ENCODE measurements at places on chromosomes 3 and 15.
A peak's percentile ranks its signal among the peaks of the same experiment; 100 is the strongest.

- H3K4me1 ChIP-seq, result no peaks in the 10 kb centered on the region
- H3K27ac ChIP-seq, result no peak overlapping the region
- H3K27me3 ChIP-seq, result no peaks in the 10 kb centered on the region
- no peak for ATAC-seq
- H3K36me3 ChIP-seq, result no peaks in the 10 kb centered on the region
- no peak overlapping the region for H3K4me3 ChIP-seq
Measured at GRCh38 chr3:89320186-89320585, 212.8 kb downstream of the EPHA3 start.

GRCh38 chr3:187165144-187165543 lies 25.8 kb upstream of the RPL39L start:
- ATAC-seq, result peak; percentile 50
- peaks cover 10% of the 10 kb centered on the region for H3K27me3 ChIP-seq
- no peak overlapping the region for H3K27ac ChIP-seq
- H3K4me3 ChIP-seq, result no peak overlapping the region
- peaks cover 3% of the 10 kb centered on the region for H3K4me1 ChIP-seq
- no peaks in the 10 kb centered on the region for H3K36me3 ChIP-seq

- no peaks in the 10 kb centered on the region for H3K36me3 ChIP-seq
- no peaks in the 10 kb centered on the region for H3K27me3 ChIP-seq
- H3K4me1 ChIP-seq, result no peaks in the 10 kb centered on the region
- ATAC-seq, result no peak
- H3K27ac ChIP-seq, result no peak overlapping the region
- no peak overlapping the region for H3K4me3 ChIP-seq
Measured at GRCh38 chr3:154933581-154933980, 146.5 kb upstream of the MME start.

GRCh38 chr3:127630811-127631714 lies 2.1 kb downstream of the PODXL2 start:
- peaks cover 20% of the 10 kb centered on the region for H3K27me3 ChIP-seq
- no peak overlapping the region for H3K4me3 ChIP-seq
- ATAC-seq, result no peak
- H3K27ac ChIP-seq, result no peak overlapping the region
- H3K4me1 ChIP-seq, result peaks cover 11% of the 10 kb centered on the region

GRCh38 chr3:143538577-143538981 lies 309.7 kb downstream of the SLC9A9 start:
- H3K27me3 ChIP-seq, result no peaks in the 10 kb centered on the region
- peaks cover 11% of the 10 kb centered on the region for H3K4me1 ChIP-seq
- no peak for ATAC-seq

DNA sequence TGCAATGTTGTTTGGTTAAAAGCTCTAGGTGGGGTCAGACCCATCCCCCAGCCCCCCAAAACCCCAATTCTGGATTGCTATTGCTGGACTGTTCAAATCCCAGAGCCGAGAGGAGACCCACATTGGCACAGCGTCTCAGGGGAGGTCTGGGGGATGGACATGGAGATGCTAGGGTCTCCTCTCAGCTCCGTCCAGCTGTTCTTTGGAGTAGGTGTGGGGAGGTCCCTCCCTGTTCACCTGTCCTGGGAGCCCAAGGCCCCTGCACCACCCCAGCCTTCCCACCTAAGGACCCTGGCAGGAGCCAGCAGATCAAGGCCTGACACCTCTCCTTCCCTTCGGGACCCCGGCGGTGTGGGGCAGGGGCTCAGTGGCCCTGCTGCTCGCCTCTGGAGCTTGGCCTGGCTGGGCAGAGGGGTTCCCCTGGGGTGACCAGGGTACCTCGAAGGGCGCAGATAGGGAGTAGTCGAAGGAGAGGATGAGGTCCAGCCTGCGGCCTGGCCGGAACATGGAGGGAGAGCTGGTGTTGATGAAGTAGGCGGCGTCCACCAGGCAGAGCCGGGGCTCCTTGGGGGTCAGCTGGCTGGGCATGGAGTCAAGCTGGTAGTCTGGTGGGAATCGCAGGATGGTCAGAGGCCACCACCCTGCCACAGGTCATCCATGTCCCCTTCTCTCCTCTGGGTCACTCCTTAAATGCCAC lies 23.9 kb downstream of the PLA2G4D start:
- H3K27me3 ChIP-seq, result peaks cover 21% of the 10 kb centered on the region
- ATAC-seq, result no peak
- H3K36me3 ChIP-seq, result no peaks in the 10 kb centered on the region
- no peak overlapping the region for H3K4me3 ChIP-seq

GRCh38 chr3:141407047-141407446 lies 38.7 kb downstream of the ZBTB38 start:
- H3K27ac ChIP-seq, result peak overlapping the region; percentile 61
- no peaks in the 10 kb centered on the region for H3K27me3 ChIP-seq
- peak overlapping the region; percentile 89 for H3K4me3 ChIP-seq
- no peak for ATAC-seq
- peaks cover 33% of the 10 kb centered on the region for H3K4me1 ChIP-seq
- H3K36me3 ChIP-seq, result peaks cover 70% of the 10 kb centered on the region

DNA sequence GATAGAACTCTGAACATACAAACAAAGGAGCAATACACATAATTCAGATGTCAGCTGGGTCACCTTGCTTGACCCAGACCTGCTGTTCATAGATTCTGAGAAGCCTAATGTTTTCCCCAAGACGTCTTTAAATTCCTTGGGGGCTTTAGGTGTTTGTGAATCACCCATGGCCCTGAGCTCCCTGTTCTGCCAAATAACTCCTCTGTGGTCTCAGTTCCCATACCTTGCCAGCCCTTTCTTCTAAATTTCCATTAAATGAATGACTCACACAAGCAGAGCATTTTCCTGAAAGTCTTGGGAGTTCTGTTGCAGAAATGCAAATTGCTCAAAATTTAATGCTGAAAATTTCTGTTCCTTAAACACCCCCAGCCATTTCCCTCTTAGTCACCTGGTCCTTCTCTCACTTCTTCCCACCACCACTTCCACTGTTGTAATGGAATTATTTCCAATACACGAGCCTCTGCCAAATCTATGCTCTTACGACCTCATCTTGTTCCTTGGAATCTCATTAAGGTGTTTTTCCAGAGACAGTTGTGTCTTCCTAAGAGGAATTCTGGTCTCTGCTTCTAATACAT lies 33.4 kb upstream of the PSMD6 start:
- no peak overlapping the region for H3K4me3 ChIP-seq
- no peaks in the 10 kb centered on the region for H3K4me1 ChIP-seq
- ATAC-seq, result no peak
- H3K36me3 ChIP-seq, result no peaks in the 10 kb centered on the region
- H3K27ac ChIP-seq, result no peak overlapping the region

DNA sequence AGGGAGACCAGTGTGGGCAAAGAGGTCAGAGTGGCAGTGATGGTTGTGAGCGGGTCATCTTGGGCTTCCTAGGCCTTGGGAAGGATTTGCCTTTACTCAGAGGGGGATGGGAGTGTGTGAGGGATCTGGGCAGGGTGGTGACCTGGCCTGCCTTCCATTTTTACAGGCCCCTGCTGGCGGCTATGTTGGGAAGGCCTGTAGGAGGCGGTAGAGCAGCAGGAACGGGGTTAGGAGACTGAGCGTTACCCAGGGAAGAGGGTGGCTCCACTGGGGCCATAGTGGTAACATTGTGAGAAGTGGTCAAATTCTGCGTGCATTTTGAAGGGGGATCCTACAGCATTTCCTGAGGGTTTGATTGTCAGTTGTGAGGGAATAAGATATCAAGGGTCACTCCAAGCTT lies 307.3 kb upstream of the CTDSPL start:
- H3K4me3 ChIP-seq, result no peak overlapping the region
- H3K36me3 ChIP-seq, result no peaks in the 10 kb centered on the region
- no peak overlapping the region for H3K27ac ChIP-seq
- ATAC-seq, result no peak
- peaks cover 14% of the 10 kb centered on the region for H3K27me3 ChIP-seq

GRCh38 chr15:62845241-62846126 lies 197.1 kb upstream of the TPM1 start:
- no peak overlapping the region for H3K4me3 ChIP-seq
- no peaks in the 10 kb centered on the region for H3K4me1 ChIP-seq
- H3K27ac ChIP-seq, result no peak overlapping the region
- H3K36me3 ChIP-seq, result no peaks in the 10 kb centered on the region
- ATAC-seq, result no peak

DNA sequence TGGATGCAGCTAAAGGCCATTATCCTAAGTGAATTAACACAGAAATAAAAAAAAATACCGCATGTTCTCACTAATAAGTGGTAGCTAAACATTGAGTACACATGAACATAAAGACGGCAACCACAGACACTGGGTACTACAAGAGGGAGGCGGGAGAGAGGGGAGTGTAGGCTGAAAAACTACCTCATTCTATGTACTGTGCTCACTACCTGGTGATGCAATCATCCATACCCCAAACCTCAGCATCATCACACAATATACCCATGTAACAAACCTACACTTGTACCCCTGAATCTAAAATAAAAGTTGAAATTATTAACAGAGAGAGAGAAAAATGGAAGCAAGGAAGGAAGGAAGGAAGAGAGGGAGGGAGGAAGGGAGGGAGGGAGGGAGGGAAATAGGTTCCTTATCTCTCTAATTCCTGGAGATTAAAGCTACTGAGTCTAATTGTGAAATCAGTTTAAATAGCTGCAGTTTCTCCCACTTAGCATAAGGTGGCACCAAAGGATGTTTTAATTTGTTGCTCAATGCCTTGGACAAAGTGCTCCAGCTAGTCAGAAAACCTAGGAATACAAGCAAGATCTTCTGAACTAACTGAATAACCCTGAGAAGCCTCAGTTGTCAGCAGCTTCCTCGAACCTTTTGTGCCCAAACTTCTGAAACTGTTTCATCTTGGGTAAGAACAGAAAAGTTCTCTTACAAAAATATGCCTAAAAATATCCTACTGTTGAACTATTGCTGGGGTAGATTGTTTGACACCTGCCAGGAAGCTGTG lies 79.4 kb upstream of the ATP11B start:
- H3K4me3 ChIP-seq, result no peak overlapping the region
- H3K27me3 ChIP-seq, result peaks cover 5% of the 10 kb centered on the region
- no peaks in the 10 kb centered on the region for H3K36me3 ChIP-seq

DNA sequence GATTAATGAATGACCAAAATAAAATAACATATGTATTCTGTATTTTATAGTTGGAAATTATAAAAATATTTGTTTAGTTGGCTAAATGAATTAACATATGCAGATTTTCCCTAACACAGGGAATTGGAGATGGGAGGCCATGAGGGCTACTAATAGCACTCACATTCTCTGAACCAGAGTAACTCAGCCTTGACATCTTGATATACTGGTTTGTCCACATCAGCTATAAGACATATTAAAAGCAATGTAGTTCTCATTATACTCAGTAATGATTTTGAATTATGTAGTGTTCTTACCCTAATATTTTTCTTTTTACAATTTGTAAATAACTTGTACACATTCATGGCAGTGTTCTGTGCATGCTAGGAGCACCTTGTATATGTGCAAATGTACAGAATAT lies 255.9 kb downstream of the EPHA6 start:
- H3K36me3 ChIP-seq, result no peaks in the 10 kb centered on the region
- H3K27ac ChIP-seq, result no peak overlapping the region
- H3K27me3 ChIP-seq, result no peaks in the 10 kb centered on the region
- no peaks in the 10 kb centered on the region for H3K4me1 ChIP-seq
- no peak overlapping the region for H3K4me3 ChIP-seq

- H3K27me3 ChIP-seq, result no peaks in the 10 kb centered on the region
- no peaks in the 10 kb centered on the region for H3K4me1 ChIP-seq
- no peak overlapping the region for H3K4me3 ChIP-seq
- H3K36me3 ChIP-seq, result peaks cover 9% of the 10 kb centered on the region
- H3K27ac ChIP-seq, result no peak overlapping the region
- no peak for ATAC-seq
Measured at GRCh38 chr15:71945012-71945411, 134.7 kb downstream of the NR2E3 start.

GRCh38 chr15:77021803-77022381 lies 27.0 kb downstream of the PSTPIP1 start:
- H3K36me3 ChIP-seq, result peaks cover 76% of the 10 kb centered on the region
- ATAC-seq, result peak; percentile 76
- no peaks in the 10 kb centered on the region for H3K27me3 ChIP-seq
- H3K4me1 ChIP-seq, result peaks cover 38% of the 10 kb centered on the region
- H3K27ac ChIP-seq, result peak overlapping the region; percentile 99
- H3K4me3 ChIP-seq, result peak overlapping the region; percentile 82

DNA sequence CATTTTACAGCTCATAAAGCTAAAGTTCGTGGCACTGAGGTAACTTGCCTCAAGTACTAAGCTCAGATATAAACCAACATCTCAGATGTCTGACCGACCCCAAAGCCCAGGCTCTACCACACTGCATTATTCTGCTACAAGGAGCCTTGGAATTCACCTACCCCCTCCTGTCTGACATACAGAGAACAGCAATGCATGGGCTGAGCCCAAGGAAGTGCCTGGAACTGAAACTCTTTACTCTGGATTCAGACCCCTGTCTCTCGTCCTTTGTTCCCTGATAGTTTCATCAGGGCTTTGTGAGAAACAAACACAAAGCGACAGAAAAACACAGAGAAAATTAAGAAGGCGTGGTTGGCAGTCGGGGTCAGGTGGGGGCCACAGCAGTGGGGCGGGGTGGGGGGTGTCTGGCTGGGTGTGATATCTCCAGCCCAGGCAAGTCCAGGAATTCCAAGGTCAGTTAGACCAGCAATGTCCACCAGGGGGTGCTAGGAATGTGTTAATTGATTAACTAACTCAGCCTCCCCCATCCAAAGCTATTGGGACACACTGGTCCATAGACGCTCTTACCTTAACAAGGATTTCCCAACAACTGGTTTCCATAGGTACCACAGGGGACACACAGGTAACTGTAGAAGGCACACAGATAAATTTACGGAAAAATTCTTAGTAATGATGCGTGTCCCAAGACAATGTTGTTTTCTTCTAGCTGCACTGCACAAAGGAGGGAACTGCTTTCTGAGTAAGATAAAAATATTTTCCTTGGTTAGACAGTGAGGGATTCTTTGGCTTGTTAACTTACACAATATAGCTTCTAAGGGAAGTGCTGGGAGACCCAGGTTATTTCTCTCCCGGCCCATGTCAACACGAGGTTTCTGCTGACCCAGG lies 18.8 kb upstream of the SSUH2 start:
- H3K27ac ChIP-seq, result no peak overlapping the region
- H3K4me3 ChIP-seq, result no peak overlapping the region
- H3K4me1 ChIP-seq, result no peaks in the 10 kb centered on the region
- ATAC-seq, result no peak

GRCh38 chr3:194369522-194370279 lies at the start of gene LRRC15:
Gene LRRC15 (minus strand): TSS chr3:194369743. CDS start chr3:194361043, 8,700 bp downstream.
- no peaks in the 10 kb centered on the region for H3K36me3 ChIP-seq
- no peak within 1 kb of the TSS for H3K4me3 ChIP-seq
- no peak within 1 kb of the TSS for H3K27ac ChIP-seq
- peak; percentile 45 for ATAC-seq
- no peaks in the 10 kb centered on the region for H3K4me1 ChIP-seq

GRCh38 chr3:23611737-23612295 lies 193.9 kb upstream of the UBE2E1 start:
- no peaks in the 10 kb centered on the region for H3K36me3 ChIP-seq
- H3K27ac ChIP-seq, result no peak overlapping the region
- H3K27me3 ChIP-seq, result no peaks in the 10 kb centered on the region
- no peak for ATAC-seq

GRCh38 chr3:22361521-22361920 lies 610.5 kb upstream of the ZNF385D start:
- no peak for ATAC-seq
- H3K27me3 ChIP-seq, result no peaks in the 10 kb centered on the region
- H3K36me3 ChIP-seq, result no peaks in the 10 kb centered on the region
- H3K4me1 ChIP-seq, result no peaks in the 10 kb centered on the region

Measured in activated T-helper 17 cell treated with anti-CD3 and anti-CD28 coated beads, Interleukin-2, amount 50 U/mL, for 72 hours (primary cell).